ENCODE measurements at places on chromosomes 3 and 15.

- no peak for DNase-seq
Observed at GRCh38 chr15:61030451-61030850, 198.7 kb downstream of the RORA start.

DNA sequence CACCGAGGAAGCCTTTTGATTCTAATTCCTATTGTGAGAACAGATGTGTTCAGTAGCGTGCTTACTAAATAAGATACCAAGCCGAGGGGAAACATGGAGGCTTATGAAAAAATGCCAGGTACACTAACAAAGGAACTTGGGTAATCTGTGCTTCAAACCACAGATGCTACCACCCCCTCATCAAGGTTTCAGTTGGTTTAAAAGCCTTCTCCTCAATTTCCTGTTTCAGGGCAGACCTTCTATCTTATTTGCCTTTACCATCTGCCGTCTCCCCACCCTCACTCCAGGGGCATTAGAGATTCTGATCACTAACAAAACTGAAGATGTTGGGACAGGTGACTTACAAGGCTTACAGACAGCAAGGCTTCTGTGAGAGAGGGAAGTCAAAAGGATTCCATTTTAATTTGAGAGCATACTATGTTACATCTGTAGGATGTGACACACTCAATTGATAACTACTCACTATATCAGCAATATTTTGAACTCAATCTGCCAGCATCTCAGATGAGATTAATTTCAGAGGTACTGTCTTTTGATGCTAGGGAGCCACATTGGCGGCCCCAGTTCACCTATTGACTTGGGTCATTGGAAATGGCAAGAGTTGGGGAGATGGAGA lies 60.6 kb upstream of the PLCL2 start:
- DNase-seq: no peak

GRCh38 chr15:77775837-77776236 lies 143.1 kb upstream of the LINGO1 start:
- no peak for DNase-seq

DNA sequence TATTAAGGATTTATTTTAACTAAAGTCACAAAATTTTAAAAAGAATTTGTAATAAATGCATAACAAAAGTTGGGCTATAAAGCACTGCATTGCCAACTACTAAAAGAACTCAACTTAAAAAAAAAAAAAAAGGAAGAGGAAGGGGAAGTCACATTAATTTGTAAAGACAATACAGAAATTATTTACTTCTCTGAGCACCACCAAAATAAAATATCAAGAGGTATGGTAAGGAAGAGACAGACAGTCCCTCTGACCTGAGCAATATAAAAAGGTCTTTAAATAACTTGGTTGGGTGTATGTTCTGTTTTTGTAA lies 83.5 kb downstream of the UACA start:
- DNase-seq: no peak

DNA sequence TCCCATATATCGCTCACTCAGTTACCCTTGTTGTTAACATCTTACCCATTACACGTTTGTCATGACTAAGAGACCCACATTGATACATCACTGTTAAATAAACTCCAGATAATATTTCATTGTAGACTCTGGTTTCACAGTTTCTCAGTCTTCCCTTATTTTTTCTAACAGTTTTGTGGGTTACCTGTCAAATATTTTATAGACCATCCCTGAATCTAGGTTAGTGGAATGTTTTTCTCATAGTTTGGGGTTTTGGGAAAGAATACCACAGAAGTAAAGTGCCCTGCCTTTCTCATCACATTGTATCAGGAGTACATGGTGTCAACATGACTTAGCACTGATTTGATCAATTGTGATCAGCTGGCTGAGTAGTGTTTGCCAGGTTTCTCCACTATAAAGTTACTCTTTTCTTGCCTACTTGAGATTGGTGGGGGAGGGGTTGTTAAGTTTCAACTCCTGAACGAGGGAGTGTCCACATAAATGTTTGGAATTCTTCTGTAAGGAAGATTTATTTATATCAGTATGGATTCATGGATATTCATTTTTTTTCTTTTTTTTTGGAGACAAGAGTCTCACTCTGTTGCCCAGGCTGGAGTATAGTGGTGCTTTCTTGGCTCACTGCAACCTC lies 25.9 kb downstream of the RNF111 start:
- no peak for DNase-seq
